ENCODE measurements at places on chromosomes 6 and 20. TPM values are rescaled to one million over a fixed set of nuclear protein-coding genes. Genes with fewer than 3 reads are reported as not detected.

Gene IL20RA
- not detected for total RNA-seq

Gene NFKBIE
- 4.4 TPM for total RNA-seq

Gene ISM1
- 12.7 TPM for total RNA-seq

Gene NKAIN2
- total RNA-seq = not detected

Gene GSTA4
- 26.3 TPM for total RNA-seq

Gene SIRPG
- not detected for total RNA-seq

Gene DEFB124
- total RNA-seq = not detected

Gene AGER
- 5.5 TPM for total RNA-seq
